ENCODE measurements at places on chromosomes 2 and 18. TPM values are rescaled to one million over a fixed set of nuclear protein-coding genes. Genes with fewer than 3 reads are reported as not detected.

GRCh38 chr2:151619337-151619989, 114.8 kb downstream of the NEB start:
- H3K27ac ChIP-seq, result peak overlapping the region; percentile 59
- no peaks in the 10 kb centered on the region for H3K27me3 ChIP-seq
- H3K4me3 ChIP-seq, result no peak overlapping the region
- DNase-seq, result no peak
- H3K36me3 ChIP-seq, result peaks cover 100% of the 10 kb centered on the region
- peaks cover 17% of the 10 kb centered on the region for H3K4me1 ChIP-seq

DNA sequence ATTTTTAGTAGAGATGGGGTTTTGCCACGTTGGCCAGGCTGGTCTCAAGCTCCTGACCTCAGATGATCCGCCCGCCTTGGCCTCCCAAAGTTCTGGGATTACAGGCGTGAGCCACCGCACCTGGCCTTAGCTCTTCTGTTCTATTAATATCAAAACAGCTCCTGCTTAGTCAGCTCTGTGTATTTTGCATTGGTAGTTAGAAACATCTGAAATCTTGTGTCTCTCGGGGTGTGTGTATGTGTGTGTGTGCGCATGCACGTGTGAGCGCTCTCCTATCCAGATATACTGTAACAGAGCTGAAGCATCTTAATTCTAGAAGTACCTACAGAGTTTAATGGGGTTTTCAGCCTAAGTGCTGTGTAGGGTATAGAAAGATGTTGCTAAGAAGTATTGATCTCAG, 33.7 kb downstream of the SETBP1 start:
- H3K36me3 ChIP-seq, result no peaks in the 10 kb centered on the region
- no peak overlapping the region for H3K4me3 ChIP-seq

- no peaks in the 10 kb centered on the region for H3K27me3 ChIP-seq
- peaks cover 4% of the 10 kb centered on the region for H3K4me1 ChIP-seq
- no peak overlapping the region for H3K4me3 ChIP-seq
- no peak for DNase-seq
- peaks cover 10% of the 10 kb centered on the region for H3K36me3 ChIP-seq
These were observed 41.8 kb downstream of the KCTD18 start for GRCh38 chr2:200467806-200468681.

DNA sequence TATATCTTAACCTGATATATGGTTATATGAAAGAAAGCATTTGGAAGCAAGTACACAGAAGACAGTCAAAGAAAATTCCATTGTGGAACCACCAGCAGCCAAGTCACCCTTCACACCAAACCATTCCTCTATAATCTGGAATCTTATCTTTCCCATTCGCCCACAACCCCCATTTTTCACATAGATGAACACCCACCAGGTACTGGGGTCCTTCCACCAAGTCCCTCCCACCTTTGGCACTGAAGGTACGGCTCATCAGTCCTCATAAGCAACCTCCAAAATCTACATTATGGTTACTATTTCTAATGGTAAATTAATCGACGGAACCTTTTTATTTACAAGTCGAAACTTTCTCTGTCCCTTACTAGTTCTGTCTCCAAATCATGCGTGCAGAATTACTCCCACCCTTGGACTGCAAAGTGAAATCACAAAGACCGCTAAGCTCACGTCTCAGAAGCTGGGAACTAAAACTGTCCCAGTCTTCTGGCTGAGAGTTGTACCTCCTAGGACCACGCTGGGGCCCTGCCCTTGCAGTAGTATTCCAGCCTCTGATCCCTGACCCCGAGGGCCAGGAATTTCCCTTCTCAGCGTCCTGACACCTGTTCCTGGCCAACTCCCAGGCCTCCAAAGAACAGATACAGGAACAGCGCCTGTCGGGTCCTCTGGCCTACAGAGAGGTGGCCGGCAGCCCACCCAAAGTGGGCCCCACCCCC, 702 bp downstream of the OLA1 start:
- no peak for DNase-seq
- no peaks in the 10 kb centered on the region for H3K36me3 ChIP-seq
- peak overlapping the region; percentile 66 for H3K4me3 ChIP-seq
- peaks cover 10% of the 10 kb centered on the region for H3K4me1 ChIP-seq
- H3K27me3 ChIP-seq, result no peaks in the 10 kb centered on the region

DNA sequence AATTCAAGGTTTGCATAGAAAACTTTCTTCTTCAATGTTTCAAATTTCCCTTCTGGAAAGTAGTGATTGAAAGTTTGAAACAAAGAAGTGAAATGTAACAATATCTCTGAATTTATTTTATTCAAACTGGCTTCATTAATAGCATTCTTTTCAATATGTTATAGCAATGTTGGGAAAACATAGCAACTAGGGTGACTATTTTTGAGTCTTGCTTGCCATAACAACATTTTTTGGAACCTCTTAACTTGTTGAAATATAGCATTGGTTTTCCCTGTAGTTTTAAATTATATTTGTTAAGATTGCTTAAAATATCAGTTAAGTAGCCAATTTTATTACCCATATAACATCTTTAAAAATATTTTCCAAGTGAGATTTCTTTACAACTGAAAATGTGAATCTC, 141.7 kb upstream of the OSR1 start:
- H3K27me3 ChIP-seq, result no peaks in the 10 kb centered on the region
- no peaks in the 10 kb centered on the region for H3K36me3 ChIP-seq
- H3K4me1 ChIP-seq, result peaks cover 4% of the 10 kb centered on the region

DNA sequence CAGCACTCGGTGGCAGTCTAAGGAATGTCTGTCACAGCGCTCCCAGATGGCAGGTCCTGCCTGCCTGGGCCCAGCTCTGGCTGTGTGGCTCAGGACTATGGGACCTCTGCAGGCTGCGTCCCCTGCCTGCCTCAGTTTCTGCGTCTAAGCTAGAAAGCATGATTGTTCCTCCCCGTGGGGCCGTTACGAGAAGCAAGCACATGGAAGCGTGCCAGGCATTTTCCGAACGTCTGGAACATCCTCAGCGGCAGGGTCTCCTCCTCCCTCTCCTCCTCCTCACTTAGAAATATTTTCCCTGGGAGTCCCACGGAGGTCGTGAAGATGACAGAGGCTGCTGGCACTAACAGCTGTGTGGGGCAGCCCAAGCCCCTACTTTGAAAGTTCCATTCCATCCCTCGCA, 43.3 kb downstream of the LRRFIP1 start:
- no peaks in the 10 kb centered on the region for H3K36me3 ChIP-seq
- peak; percentile 69 for DNase-seq
- no peaks in the 10 kb centered on the region for H3K27me3 ChIP-seq
- no peak overlapping the region for H3K4me3 ChIP-seq

- DNase-seq, result no peak
- H3K27ac ChIP-seq, result no peak overlapping the region
- no peaks in the 10 kb centered on the region for H3K36me3 ChIP-seq
- H3K27me3 ChIP-seq, result no peaks in the 10 kb centered on the region
- H3K4me1 ChIP-seq, result peaks cover 8% of the 10 kb centered on the region
These were observed 75.2 kb downstream of the ASXL3 start for GRCh38 chr18:33653231-33653630.

DNA sequence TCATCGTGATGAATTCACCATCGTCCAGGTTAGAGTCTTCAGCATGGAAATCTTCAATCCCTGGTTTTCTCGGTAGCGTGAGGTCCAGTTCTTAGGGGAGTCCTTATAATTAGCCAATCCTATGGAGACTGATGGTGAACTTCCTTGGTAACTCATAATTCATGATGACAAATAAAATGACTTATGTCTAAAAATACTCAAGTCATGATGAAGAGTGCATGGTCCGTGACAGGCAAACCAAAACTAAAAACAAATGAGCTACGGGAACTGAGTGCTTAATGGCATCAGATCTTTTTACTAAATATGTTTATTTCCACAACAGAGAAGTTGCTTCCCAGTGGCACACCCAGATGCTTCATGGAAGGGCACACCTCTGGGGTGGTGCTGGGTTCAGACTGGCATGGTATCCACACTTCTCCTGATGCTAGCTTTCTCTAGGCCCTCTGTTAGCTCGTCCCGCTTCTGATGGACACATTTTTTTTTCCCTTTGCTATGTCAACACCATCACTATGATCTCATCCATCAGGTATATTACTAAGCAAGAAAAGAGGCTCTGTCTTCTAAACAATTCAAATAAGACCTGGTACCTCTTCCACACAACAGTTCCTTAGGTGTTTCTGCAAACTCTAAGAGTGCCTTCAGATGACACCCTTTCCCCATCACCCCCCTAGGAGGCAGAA, 92.8 kb upstream of the NEDD4L start:
- no peaks in the 10 kb centered on the region for H3K4me1 ChIP-seq
- DNase-seq, result no peak
- no peaks in the 10 kb centered on the region for H3K27me3 ChIP-seq
- no peaks in the 10 kb centered on the region for H3K36me3 ChIP-seq

DNA sequence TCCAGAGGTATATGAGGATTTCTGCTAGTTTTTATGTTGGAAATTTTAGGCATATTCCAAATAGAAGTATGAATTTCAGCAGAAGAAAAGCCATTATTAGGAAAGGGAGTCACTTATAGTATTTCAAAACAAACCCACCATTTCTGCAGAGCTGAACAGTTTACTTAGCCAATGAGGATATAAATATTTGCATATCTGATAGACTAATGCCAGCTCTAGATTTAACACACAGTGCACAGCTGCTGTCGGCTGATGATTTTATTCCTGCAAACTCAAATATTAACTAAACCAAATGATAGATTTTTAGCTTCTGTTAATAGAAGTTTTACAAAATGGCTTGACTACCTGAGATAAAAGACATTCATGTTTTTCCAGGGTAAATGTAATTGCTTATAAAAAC, 375.8 kb upstream of the FANCL start:
- no peaks in the 10 kb centered on the region for H3K4me1 ChIP-seq
- DNase-seq, result no peak
- no peaks in the 10 kb centered on the region for H3K36me3 ChIP-seq
- no peaks in the 10 kb centered on the region for H3K27me3 ChIP-seq
- H3K4me3 ChIP-seq, result no peak overlapping the region

DNA sequence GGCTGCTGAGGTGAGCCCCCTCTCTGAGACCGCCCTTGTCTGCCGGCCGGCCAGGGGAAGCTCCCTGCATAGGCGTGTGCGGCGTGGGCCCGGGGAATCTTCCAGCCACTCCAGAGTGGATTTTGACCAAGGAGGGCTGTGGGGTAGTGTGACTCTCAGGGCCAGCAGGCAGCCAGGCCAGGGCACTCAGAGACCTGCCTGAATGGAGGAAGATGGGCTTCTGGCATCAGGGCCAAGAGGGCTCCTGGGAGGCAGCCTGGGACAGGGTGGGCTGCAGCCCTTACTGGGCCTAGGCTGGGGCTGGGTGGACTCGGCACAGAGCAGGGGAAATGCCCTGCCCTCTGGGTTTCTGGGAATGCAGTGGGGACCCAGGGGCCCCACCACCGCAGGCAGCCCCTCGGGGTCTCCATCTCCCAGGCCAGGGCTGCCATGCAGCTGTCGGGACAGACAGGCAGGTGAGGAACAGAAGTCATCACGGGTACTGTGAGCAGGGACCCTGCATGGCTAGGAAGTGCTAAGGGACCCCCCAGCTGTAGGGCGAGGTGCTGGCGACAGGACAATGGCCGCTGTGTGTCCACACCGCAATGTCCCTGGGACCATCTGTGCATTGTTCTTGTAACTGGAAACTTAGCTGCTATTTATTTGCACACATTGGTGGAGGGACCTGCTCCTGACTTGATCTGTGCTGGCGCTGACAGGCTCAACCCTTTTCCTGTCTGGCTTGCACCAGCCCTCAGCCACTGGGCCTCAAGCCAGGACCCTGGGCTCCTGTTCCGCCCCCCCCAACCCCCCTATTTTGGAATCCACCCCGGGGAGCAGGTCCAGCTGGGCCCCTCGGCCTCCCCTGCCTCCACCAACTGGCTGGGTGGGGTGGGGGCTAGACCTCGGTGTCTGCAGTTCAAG, 4.1 kb downstream of the PDCD1 start:
- DNase-seq, result peak; percentile 13
- no peak overlapping the region for H3K4me3 ChIP-seq
- peaks cover 7% of the 10 kb centered on the region for H3K4me1 ChIP-seq
- H3K27ac ChIP-seq, result no peak overlapping the region

GRCh38 chr18:24114924-24115549, 23.8 kb upstream of the CABYR start:
- no peak for DNase-seq
- no peaks in the 10 kb centered on the region for H3K36me3 ChIP-seq

DNA sequence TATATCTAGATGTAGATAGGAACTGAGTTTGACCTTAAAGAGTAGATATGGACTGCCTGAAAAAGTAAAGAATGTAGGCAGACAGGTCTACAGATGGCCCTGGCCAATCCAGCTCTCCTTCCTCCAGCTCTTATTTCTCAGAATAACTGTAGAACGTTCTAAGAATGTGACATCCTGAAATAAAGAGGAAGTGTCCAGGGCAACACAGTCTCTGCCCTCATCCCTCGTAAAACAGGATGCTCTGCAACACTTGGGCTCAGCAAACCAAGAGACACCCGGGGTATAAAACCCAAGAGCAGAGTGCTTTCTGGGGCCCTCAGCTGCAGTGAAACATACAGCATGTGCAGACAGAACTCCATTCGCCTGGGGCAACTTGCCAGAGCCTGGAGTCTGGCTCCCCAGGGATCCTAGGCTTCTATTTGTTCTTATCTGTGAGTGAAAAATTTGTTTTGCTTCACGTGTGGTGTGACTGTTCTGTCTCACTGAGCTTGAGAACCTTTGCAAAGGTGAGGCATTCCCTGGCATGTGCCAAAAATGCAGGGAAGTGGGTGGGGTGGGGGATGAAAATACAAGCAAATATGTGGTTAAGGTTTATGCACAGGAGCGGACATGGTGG, 401.0 kb downstream of the SETBP1 start:
- no peaks in the 10 kb centered on the region for H3K4me1 ChIP-seq
- H3K36me3 ChIP-seq, result no peaks in the 10 kb centered on the region
- no peak overlapping the region for H3K27ac ChIP-seq
- no peak overlapping the region for H3K4me3 ChIP-seq

DNA sequence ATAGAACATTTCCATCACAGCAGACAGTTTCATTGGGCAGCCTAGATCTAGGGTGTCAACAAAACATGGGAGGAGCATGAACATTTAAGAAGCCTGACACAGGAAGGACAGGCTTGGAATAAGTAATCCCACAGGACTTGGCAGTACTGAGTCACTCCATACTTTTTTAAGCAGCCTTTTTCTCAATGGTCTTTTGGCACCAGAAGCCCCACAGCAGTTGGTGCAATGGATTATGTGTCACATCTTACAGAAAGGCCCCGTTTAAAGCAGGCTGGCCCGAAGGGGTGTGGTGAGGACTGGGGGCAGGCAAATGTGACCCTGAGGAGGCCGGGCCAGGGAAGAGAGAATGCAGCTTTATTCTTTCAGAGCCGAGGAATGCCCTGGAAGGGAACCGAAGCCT, 26.6 kb downstream of the SPTBN1 start:
- H3K27ac ChIP-seq, result peak overlapping the region; percentile 62
- no peaks in the 10 kb centered on the region for H3K36me3 ChIP-seq
- no peaks in the 10 kb centered on the region for H3K27me3 ChIP-seq
- peak; percentile 70 for DNase-seq
- peak overlapping the region; percentile 19 for H3K4me3 ChIP-seq

- H3K36me3 ChIP-seq, result no peaks in the 10 kb centered on the region
- peaks cover 6% of the 10 kb centered on the region for H3K4me1 ChIP-seq
- no peak for DNase-seq
- H3K4me3 ChIP-seq, result no peak overlapping the region
- no peaks in the 10 kb centered on the region for H3K27me3 ChIP-seq
These were observed 5.2 kb upstream of the SPAST start for GRCh38 chr2:32058130-32058529.

- no peaks in the 10 kb centered on the region for H3K36me3 ChIP-seq
- DNase-seq, result no peak
- no peak overlapping the region for H3K4me3 ChIP-seq
- H3K4me1 ChIP-seq, result peaks cover 8% of the 10 kb centered on the region
These were observed 43.1 kb upstream of the LONRF2 start for GRCh38 chr2:100365434-100365833.

Gene FAP
- 2.2 TPM for total RNA-seq

Gene TIGD1
- total RNA-seq, result 4.1 TPM

Gene ALKAL2
- 0.49 TPM for total RNA-seq

Gene RANBP2
- total RNA-seq, result 70.7 TPM

Gene SEMA4F
- 5.7 TPM for total RNA-seq

All from psoas muscle (tissue), 8 donors.